ENCODE measurements at places on chromosomes 2 and 18.

DNA sequence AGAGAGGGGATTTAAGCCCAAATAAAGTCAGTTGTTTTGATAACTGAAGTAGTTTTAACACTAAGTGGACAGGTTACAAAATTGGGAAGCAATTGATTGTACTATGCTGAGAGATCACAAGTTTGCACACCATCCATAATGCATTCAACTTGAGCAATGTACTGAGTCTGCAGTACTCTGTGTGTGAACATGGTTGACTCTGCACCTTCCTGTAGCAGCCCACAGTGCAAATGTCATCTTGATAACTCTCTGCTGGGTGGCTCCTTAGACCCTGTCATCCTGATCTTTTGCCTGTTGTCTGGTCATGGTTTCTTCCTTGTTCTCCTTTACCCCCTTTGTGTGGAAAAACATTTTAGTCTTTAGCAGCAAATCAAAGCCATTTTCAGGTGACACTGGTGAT is 168.0 kb downstream of the ARHGAP15 start:
- no peak overlapping the region for H3K27ac ChIP-seq
- no peaks in the 10 kb centered on the region for H3K4me1 ChIP-seq
- no peak for DNase-seq
- H3K36me3 ChIP-seq: no peaks in the 10 kb centered on the region
- H3K27me3 ChIP-seq: no peaks in the 10 kb centered on the region

DNA sequence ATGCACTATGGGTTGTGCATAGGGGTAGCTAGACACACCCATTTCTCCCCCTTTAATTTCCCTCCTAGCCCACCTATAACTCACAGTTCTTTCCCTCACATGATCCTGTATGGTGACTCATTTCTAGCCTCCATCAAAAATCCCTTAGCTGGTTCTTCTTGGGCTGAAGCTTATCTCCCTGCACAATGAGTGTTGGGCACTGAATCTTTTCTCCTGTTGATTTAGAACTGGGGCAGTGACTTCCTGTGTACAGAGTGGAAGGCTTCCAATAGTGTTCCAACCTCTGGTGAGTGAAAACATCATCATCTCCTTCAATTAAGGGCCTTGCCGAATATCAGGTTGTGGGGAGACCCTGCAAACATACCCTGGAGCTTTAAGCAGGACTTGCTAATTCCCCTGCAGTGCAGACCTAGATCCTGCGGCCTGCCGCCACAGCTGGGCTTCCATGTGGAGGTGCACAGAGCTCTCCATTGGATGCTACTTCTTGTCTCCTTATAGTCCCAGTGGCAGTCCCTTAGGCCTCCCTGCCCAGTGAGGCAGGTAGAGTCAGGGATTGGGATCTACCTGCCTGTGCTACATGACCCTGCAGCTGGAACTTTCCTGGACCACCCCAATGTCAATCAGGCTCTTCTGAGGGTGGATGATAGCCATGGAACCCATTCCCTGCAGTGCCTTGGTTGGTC is 121.8 kb downstream of the PLB1 start:
- no peak overlapping the region for H3K27ac ChIP-seq
- H3K4me3 ChIP-seq: no peak overlapping the region
- no peaks in the 10 kb centered on the region for H3K36me3 ChIP-seq
- H3K4me1 ChIP-seq: peaks cover 36% of the 10 kb centered on the region
- peak; percentile 12 for DNase-seq

- H3K27me3 ChIP-seq: no peaks in the 10 kb centered on the region
- H3K36me3 ChIP-seq: no peaks in the 10 kb centered on the region
- no peak overlapping the region for H3K27ac ChIP-seq
- no peak for DNase-seq
- H3K4me1 ChIP-seq: no peaks in the 10 kb centered on the region
- H3K4me3 ChIP-seq: no peak overlapping the region
Observed at GRCh38 chr2:50126077-50126476, 905.9 kb downstream of the NRXN1 start.

DNA sequence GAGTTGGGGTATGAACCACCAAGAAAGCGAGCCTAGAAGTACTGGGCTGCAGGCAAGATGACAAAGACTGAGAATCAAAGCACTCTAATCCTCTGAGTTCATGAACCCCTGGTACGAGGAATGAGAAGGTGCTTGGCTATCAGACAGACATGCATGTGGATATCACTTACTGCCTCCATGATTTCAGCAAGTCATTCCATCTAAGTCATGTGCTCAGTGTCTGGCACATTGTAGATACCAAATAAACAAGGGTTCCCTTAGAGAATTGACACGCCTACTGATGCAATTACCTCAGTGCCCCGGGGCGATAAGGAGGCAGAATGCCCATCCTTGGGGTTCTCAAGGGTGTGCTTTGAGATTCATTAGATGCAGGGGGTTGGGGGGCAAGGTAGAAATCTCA is 125.6 kb upstream of the PKDCC start:
- DNase-seq: no peak
- H3K4me1 ChIP-seq: peaks cover 17% of the 10 kb centered on the region
- no peak overlapping the region for H3K4me3 ChIP-seq
- no peaks in the 10 kb centered on the region for H3K27me3 ChIP-seq
- H3K36me3 ChIP-seq: no peaks in the 10 kb centered on the region
- no peak overlapping the region for H3K27ac ChIP-seq

- H3K27me3 ChIP-seq: no peaks in the 10 kb centered on the region
- no peak overlapping the region for H3K27ac ChIP-seq
- no peak for DNase-seq
Observed at GRCh38 chr2:166385313-166385712, 9.6 kb upstream of the SCN9A start.

DNA sequence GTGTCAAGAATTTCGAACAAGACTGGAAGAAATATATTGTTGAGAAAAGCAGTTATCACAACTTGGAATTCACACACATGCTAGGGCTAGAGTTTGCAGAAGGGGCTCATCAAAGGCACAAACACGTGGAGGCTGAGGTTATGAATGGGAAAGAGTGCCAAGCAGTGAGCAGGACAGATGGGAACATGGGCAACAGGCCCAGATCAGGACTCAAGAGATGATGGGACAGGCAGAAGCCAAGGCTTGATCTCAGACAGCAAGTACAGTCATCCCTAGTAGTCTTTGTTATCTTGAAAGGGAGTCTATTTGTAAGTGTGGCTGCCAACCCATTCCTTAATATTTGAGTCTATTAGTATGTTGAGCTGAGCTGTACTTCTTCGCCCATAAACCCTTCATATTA is 22.2 kb upstream of the EPC2 start:
- H3K27me3 ChIP-seq: no peaks in the 10 kb centered on the region
- no peaks in the 10 kb centered on the region for H3K36me3 ChIP-seq
- no peak overlapping the region for H3K27ac ChIP-seq
- H3K4me3 ChIP-seq: no peak overlapping the region

DNA sequence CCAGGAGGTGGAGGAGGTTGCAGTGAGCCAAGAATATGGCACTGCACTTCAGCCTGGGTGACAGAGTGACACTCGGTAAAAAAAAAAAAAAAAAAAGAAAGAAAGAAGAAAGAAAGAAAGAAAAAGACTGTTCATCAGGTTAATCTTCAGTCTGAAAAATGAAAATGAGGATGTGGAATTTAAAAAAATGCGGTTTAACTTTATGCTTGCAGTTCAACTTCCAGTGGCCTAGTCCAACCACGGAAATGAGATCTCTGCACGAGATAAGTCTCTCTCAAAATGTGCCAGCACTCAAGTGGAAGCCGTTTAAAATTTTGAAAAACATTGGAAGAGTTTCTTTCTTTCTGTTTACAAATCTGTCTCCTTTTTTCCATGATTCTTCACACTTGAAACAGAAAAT is 112.1 kb downstream of the DOCK10 start:
- H3K4me3 ChIP-seq: no peak overlapping the region
- H3K27me3 ChIP-seq: no peaks in the 10 kb centered on the region
- no peak for DNase-seq
- H3K27ac ChIP-seq: no peak overlapping the region

DNA sequence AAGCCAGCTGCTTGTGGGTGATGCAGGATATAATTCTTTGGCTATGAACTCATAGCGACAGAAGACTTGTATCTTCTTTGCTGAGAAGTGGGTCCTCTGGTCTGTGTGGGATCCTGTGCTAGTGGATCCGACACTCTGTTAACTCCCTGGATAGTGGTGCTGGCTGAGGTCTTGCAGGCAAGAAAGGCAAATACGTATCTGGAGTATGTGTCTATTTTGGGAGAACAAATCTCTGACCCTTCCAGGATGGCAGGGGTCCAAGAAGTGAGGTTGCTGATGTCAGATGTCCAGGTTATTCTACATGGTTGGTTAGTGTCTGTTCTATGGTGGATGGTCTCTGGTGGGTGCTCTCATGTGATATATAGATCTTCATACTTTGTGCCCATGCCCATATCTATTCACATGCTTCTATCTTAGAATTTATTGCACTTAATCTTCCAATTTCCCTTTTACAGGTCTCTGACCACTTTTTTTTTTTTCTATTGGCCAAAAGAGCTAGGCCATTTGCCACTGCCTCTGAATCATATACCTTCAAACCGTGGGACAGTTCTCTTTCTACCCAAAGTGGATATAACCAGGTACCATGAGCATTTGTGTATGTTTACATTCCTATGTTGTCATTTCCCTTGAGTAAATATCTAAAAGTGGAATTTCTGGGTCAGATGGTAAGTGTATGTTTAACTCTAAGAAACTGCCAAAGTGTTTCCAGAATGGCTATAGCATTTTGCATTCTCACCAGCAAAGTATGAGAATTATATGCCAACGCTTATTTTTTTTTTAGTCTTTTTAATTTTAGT is 45.1 kb upstream of the RBMS1 start:
- peak; percentile 78 for DNase-seq
- H3K4me3 ChIP-seq: no peak overlapping the region
- no peaks in the 10 kb centered on the region for H3K36me3 ChIP-seq
- H3K27ac ChIP-seq: peak overlapping the region; percentile 79
- H3K27me3 ChIP-seq: no peaks in the 10 kb centered on the region
- no peaks in the 10 kb centered on the region for H3K4me1 ChIP-seq

DNA sequence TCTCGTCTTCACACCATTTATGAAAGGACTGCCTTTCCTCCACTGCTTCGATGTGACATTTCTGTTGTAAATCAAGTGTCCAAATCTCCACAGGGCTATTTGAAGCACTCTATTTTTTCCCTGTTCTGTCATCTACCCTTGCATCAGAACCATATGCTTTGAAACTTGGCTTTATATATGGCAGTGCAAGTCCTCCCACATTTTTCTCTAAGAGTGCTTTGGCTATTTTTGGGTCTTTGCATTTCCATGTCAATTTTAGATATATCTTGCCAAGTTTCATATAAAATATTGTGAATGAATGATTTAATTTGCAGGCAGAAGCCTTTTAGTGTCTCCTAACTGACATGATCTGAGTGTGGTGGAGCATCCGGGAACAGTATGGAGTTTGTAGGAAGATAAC is 37.8 kb upstream of the CBLN2 start:
- no peak overlapping the region for H3K4me3 ChIP-seq
- H3K36me3 ChIP-seq: no peaks in the 10 kb centered on the region
- no peak overlapping the region for H3K27ac ChIP-seq
- no peak for DNase-seq
- no peaks in the 10 kb centered on the region for H3K27me3 ChIP-seq

All from heart left ventricle (tissue), 16 donors.